Tibial artery (tissue), 4 donors: ENCODE measurements at places on chromosomes 1 and 21.
A peak's percentile ranks its signal among the peaks of the same experiment; 100 is the strongest.

DNA sequence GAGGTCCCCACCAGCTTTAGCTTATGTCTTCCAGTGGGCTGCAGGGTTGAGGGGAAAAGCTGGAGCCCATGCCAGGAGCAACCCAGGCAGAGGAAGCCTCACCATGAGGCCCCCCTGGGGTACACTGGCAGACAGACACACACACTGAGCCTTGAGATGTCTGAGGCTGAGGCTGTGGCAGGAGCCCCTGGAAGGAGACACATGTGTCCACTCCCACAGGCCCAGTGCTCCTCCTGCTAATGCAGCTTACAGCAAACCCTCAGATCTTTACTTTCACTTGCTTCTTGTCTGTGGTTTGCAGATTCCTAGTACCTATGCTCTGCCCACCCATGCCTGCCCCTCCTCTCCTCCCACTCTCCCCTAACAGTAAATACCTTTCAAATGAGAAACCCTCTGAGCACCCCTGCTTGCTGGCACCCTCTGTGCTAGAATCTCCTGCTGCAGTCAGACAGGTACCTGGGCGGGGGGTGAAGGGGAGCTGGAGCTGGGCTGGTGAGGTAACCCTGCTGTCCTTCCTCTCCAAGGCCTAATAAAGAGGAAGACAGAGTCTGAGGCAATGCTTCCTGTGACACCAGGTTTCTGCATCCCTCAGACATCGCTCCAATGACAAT is 63.4 kb upstream of the NEK2 start:
- H3K36me3 ChIP-seq = no peaks in the 10 kb centered on the region
- no peaks in the 10 kb centered on the region for H3K27me3 ChIP-seq
- no peak overlapping the region for H3K27ac ChIP-seq
- no peaks in the 10 kb centered on the region for H3K4me1 ChIP-seq
- no peak for DNase-seq

GRCh38 chr1:81499487-81499886 is 301.2 kb upstream of the ADGRL2 start:
- no peak overlapping the region for H3K4me3 ChIP-seq
- H3K27me3 ChIP-seq = no peaks in the 10 kb centered on the region
- H3K27ac ChIP-seq = no peak overlapping the region
- H3K4me1 ChIP-seq = peaks cover 6% of the 10 kb centered on the region
- DNase-seq = no peak
- no peaks in the 10 kb centered on the region for H3K36me3 ChIP-seq

DNA sequence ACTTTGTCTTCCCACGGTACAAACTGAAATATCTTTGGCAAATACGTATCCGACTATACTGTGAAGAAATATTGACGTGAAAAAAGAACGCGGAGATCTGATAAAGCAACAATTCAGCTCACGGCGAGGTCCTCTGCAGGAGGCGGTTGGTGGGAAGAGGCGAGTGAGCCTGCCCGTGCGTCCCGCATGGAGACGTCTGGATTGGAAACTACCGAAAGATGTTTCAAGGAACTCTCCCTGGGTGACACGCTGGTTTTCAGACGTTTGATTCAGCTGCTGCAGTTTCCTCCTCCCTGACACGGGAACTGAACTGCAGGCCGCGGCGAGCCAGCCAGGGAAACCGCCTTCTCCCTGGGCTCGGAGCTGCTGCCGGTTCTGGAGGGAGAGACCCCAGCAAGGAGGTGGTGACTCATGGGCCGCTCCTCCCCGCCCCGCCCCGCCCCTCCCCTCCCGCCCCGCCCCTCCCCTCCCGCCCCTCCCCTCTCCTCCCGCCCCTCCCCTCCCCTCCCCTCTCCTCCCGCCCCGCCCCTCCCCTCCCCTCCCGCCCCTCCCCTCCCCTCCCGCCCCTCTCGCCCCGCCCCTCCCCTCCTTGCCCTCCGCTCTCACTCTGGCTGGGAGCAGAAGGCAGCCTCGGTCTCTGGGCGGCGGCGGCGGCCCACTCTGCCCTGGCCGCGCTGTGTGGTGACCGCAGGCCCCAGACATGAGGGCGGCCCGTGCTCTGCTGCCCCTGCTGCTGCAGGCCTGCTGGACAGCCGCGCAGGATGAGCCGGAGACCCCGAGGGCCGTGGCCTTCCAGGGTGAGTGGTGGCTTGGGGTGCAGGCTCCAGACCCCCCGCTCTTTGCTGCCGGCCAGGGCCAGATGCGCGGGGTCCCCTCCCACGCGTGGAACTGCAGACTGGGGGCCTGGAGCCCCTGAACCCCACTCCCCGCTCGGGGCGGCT is at the start of gene COL6A1:
Gene COL6A1, plus strand, starts transcription at position 620 of the 941 bp plus-strand sequence. Its CDS starts 81 bp downstream, at position 701.
- H3K27me3 ChIP-seq = no peaks in the 10 kb centered on the region
- peak within 1 kb of the TSS; percentile 97 for H3K4me3 ChIP-seq
- peaks cover 24% of the 10 kb centered on the region for H3K36me3 ChIP-seq

DNA sequence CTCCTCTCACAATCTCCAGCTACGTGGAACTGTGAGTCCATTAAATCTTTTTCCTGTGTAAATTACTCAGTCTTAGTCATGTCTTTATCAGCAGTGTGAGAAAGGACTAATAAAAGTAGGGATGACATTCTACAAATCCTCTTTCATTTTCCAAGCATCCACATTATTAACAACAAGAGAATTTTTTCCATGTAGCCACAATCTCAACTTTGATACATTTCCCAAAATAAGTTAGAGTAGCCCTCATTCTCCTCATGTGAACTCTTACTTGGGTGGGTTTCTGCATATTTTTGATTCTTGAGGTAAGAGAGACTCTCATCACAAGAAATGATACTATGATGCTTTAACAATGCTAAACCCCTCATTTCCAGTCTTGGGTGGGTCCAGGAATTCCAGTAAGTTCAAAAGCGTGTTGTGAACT is 52.8 kb downstream of the TNFSF18 start:
- no peaks in the 10 kb centered on the region for H3K27me3 ChIP-seq
- H3K4me3 ChIP-seq = no peak overlapping the region

- no peak overlapping the region for H3K4me3 ChIP-seq
- H3K36me3 ChIP-seq = no peaks in the 10 kb centered on the region
- peaks cover 21% of the 10 kb centered on the region for H3K4me1 ChIP-seq
- no peaks in the 10 kb centered on the region for H3K27me3 ChIP-seq
- peak overlapping the region; percentile 53 for H3K27ac ChIP-seq
These were observed 34.8 kb downstream of the ACOT7 start for GRCh38 chr1:6358757-6359201.

- peaks cover 44% of the 10 kb centered on the region for H3K27me3 ChIP-seq
- no peak overlapping the region for H3K4me3 ChIP-seq
- H3K36me3 ChIP-seq = no peaks in the 10 kb centered on the region
- DNase-seq = no peak
These were observed 26.6 kb downstream of the TNNT2 start for GRCh38 chr1:201350884-201351283.

DNA sequence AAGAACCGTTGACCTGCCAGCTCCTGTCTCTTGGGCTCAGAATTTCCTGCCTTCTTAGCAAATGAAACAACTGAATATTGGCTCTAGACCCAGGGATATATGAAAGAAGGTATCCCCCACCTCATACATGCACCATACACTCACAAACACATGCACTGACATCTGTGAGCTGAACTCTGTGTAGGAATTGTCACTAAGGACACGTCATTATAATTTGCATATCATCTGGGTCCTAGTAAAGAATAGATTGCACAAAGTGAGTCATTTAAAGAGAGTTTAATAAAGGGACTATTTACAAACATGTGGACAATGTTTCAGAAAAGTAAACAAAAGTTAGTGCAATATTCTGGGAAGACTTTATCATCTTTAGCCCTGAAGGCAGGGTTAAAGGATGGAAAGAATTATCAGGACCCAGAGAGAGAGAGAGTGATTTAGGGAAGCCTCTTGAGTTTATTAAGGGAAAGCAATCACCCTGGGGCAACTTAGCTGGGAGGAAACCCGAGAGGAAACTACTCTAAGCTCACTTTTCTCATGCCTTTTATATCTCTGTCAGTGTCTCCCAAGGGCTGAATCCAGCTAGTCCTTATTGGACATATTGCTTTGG is 74.1 kb upstream of the PLA2G4A start:
- no peaks in the 10 kb centered on the region for H3K36me3 ChIP-seq
- no peak for DNase-seq
- H3K27me3 ChIP-seq = no peaks in the 10 kb centered on the region
- no peak overlapping the region for H3K27ac ChIP-seq

GRCh38 chr1:234014208-234014607 is 109.7 kb downstream of the SLC35F3 start:
- H3K4me1 ChIP-seq = no peaks in the 10 kb centered on the region
- no peaks in the 10 kb centered on the region for H3K36me3 ChIP-seq
- H3K4me3 ChIP-seq = no peak overlapping the region
- DNase-seq = no peak
- no peak overlapping the region for H3K27ac ChIP-seq
- H3K27me3 ChIP-seq = no peaks in the 10 kb centered on the region

- H3K27me3 ChIP-seq = no peaks in the 10 kb centered on the region
- H3K4me3 ChIP-seq = no peak overlapping the region
- no peaks in the 10 kb centered on the region for H3K36me3 ChIP-seq
These were observed 27.7 kb upstream of the ELAVL4 start for GRCh38 chr1:50080904-50081586.

- no peak overlapping the region for H3K4me3 ChIP-seq
- no peaks in the 10 kb centered on the region for H3K27me3 ChIP-seq
- DNase-seq = no peak
- H3K4me1 ChIP-seq = peaks cover 18% of the 10 kb centered on the region
These were observed 2.7 kb downstream of the GSTM4 start for GRCh38 chr1:109658533-109659042.

- H3K36me3 ChIP-seq = no peaks in the 10 kb centered on the region
- no peak for DNase-seq
- no peaks in the 10 kb centered on the region for H3K4me1 ChIP-seq
- no peaks in the 10 kb centered on the region for H3K27me3 ChIP-seq
These were observed 38.8 kb downstream of the DIPK1A start for GRCh38 chr1:92922356-92923035.

GRCh38 chr1:165753934-165754333 is 14.7 kb downstream of the TMCO1 start:
- H3K4me3 ChIP-seq = no peak overlapping the region
- H3K27me3 ChIP-seq = no peaks in the 10 kb centered on the region
- H3K36me3 ChIP-seq = peaks cover 25% of the 10 kb centered on the region
- no peak for DNase-seq
- no peaks in the 10 kb centered on the region for H3K4me1 ChIP-seq

GRCh38 chr21:34205811-34206571 is 132.6 kb downstream of the MRPS6 start:
- H3K27me3 ChIP-seq = no peaks in the 10 kb centered on the region
- H3K4me3 ChIP-seq = no peak overlapping the region
- no peak for DNase-seq
- peaks cover 23% of the 10 kb centered on the region for H3K4me1 ChIP-seq
- H3K36me3 ChIP-seq = no peaks in the 10 kb centered on the region

GRCh38 chr1:29144178-29144577 is 20.5 kb upstream of the TMEM200B start:
- no peak overlapping the region for H3K4me3 ChIP-seq
- H3K27me3 ChIP-seq = no peaks in the 10 kb centered on the region
- no peak for DNase-seq
- H3K4me1 ChIP-seq = no peaks in the 10 kb centered on the region
- H3K27ac ChIP-seq = no peak overlapping the region
